ENCODE measurements at places on chromosomes 5 and 9. TPM values are rescaled to one million over a fixed set of nuclear protein-coding genes. Genes with fewer than 3 reads are reported as not detected.

ZNF354C gene
- 8.0 TPM for total RNA-seq

PCDHB16 gene
- 2.1 TPM for total RNA-seq

CERCAM gene
- 16.9 TPM for total RNA-seq

KCNMB1 gene
- total RNA-seq, result 0.60 TPM

GRCh38 chr5:141374627-141375026, 936 bp downstream of the PCDHGA6 start:
- no peaks in the 10 kb centered on the region for H3K27me3 ChIP-seq
- no peaks in the 10 kb centered on the region for H3K4me1 ChIP-seq
- DNase-seq, result no peak
- no peak overlapping the region for H3K27ac ChIP-seq

SMIM33 gene
- not detected for total RNA-seq

DNA sequence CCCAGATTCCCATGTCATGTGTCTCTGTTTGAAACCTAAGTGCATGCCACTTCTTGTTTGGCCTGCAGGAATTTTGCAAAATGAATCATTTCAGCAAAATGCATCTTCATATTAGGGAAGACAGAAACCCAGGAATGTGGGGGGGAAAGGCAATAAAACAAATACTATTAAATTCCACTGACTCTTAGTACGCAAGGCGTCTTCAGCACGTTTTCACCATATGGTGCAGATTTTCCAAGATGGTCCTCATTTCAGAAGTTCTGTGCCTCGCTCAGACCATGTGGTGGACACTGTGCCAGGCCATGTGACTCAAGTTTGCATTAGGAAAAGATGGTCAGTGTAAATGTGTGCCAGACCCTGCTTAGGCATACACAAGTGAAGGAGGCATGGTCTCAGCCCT, 184.0 kb downstream of the ACTL7B start:
- no peak overlapping the region for H3K27ac ChIP-seq
- no peaks in the 10 kb centered on the region for H3K27me3 ChIP-seq
- no peak overlapping the region for H3K4me3 ChIP-seq
- no peak for DNase-seq

SURF2 gene
- total RNA-seq, result 12.4 TPM

GRCh38 chr9:115923410-115923809, 230.2 kb upstream of the PAPPA start:
- H3K36me3 ChIP-seq, result no peaks in the 10 kb centered on the region
- no peak overlapping the region for H3K4me3 ChIP-seq
- DNase-seq, result no peak
- H3K4me1 ChIP-seq, result no peaks in the 10 kb centered on the region

TSLP gene
- total RNA-seq, result 1.1 TPM

- H3K27me3 ChIP-seq, result no peaks in the 10 kb centered on the region
- DNase-seq, result no peak
- H3K27ac ChIP-seq, result no peak overlapping the region
- H3K36me3 ChIP-seq, result no peaks in the 10 kb centered on the region
Measured at GRCh38 chr5:42813533-42813932, 1.8 kb upstream of the SELENOP start.

CYSRT1 gene
- total RNA-seq, result not detected

GRCh38 chr5:24367216-24367615, 277.6 kb downstream of the CDH10 start:
- no peaks in the 10 kb centered on the region for H3K27me3 ChIP-seq
- no peak for DNase-seq
- H3K4me3 ChIP-seq, result no peak overlapping the region
- H3K4me1 ChIP-seq, result no peaks in the 10 kb centered on the region
- no peaks in the 10 kb centered on the region for H3K36me3 ChIP-seq

Measured in spleen (tissue), 13 donors.